Stimulated activated CD4-positive, alpha-beta T cell treated with anti-CD3 and anti-CD28 coated beads, Interleukin-1b, Interleukin-23, amount 100 ng/mL, for 48 hours (primary cell): ENCODE measurements at places on chromosomes 2 and 18.

GRCh38 chr2:231803501-231804138 lies 17.4 kb downstream of the COPS7B start:
- no peak for DNase-seq

DNA sequence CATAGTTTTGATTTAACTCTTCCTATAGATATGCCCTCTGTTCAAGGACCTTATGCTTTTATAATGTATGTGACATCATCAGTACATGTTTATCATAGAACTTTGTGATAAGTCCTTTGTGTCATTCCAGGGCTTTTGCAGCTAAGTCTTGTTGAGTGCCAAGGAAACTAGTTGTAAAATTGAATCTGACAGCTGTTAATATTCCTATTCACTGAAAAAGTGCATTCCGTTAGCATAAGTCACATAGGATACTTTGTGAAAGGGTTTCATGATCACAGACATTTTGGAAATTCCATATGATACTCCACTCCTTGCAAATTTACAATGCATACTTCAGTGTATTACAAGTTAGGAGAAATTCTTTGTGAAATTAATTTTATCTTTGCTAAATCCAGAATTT lies 503.4 kb downstream of the CCDC85A start:
- DNase-seq, result no peak

- DNase-seq, result no peak
These were observed 1268.3 kb upstream of the ACVR2A start for GRCh38 chr2:146576339-146577111.

- no peak for DNase-seq
These were observed 73.7 kb upstream of the TPO start for GRCh38 chr2:1339388-1340140.

- no peak for DNase-seq
These were observed 34.5 kb downstream of the TTLL4 start for GRCh38 chr2:218745160-218745558.

- no peak for DNase-seq
These were observed 81.4 kb downstream of the ACAA2 start for GRCh38 chr18:49731860-49732311.

GRCh38 chr2:235626658-235627057 lies 132.8 kb downstream of the AGAP1 start:
- no peak for DNase-seq

DNA sequence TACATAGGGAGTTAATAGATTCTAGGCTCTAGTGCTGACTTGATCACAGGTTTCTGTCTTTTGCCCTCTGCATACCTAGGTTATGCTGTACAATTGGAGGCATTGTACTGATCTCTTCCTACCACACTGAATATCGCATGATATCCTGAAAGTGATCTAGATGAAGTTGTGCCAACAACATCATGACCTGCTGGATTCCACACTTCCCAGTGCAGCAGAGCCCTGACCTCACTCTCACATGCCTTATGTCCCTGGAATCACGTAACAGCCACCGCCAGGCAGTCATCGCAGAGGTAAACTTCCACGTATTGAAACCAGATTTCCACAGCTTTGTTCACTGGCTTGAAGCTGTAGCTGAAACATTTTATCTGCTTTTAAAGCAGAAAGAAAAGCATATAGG lies 214.0 kb downstream of the ANKRD30B start:
- DNase-seq, result no peak

GRCh38 chr2:219747637-219748036 lies 120.2 kb downstream of the SLC4A3 start:
- DNase-seq, result no peak

DNA sequence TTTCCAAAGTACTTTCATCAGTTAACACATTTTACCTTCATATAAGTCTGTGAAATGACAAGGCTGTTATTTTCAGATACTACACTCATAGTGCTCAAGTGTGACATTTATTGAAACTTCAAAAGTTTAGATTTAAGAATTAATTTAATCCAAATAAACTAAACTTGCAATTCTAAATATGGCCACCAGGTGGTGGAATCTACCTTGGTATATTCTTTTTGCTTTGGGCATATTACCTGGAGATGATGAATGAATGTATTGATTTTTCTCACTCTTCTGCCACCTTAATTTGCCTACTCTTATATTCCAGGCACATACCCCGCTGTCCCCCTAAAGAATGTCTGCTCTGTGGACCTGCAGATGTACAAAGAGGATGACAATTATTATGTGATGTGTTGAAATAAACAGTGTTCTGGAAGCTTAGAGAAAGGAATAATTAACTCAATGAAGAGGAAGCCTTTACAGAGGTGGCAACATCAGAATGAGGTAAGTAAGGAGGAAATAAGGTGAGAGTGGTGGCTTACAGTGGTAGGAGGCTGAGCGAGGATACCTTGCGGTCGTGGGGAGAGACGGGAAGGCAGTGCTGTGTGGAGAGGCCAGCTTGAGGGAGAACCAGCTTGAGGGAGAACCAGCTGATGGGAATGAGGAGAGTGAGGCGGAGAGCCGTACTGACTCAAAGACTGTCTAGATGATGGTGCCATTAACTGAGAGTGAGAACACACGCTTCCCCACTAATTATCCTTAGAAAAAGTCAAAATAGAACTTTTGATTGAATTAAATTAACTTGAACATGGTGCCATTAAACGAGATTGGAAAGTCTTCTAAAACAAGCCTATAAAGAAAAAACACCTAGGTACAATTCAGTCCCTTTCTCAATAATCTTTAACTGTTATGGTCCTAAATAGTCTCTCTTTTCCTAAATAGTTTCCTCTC lies 179.5 kb downstream of the CELF4 start:
- no peak for DNase-seq

- no peak for DNase-seq
These were observed 8.7 kb upstream of the COL5A2 start for GRCh38 chr2:189188115-189188805.

GRCh38 chr2:110770959-110771431 lies 38.6 kb downstream of the ACOXL start:
- DNase-seq, result no peak

DNA sequence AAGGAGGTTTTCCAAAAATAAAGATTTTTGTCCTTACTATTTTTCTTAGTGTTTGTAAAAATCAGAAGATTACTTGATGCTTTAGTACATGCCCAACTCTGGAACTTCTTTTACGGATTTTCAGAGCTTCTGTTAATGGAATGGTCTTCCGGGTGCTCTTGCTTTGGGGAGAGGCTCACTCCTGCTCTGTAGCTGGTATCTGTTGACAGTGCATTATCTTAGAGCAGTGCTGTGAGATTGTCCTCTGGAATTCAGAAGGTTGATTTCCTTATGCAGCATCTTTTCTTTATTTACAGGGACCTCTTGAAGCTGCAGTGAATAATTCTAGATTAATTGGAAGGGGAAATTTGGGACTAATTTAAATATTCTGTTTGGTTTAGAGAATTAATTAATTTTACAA lies 4.6 kb downstream of the MAPRE2 start:
- DNase-seq, result no peak
